ENCODE measurements at places on chromosomes 6 and 20.
A peak's percentile ranks its signal among the peaks of the same experiment; 100 is the strongest.

GRCh38 chr20:57000441-57000968 lies 265.9 kb downstream of the BMP7 start:
- DNase-seq: no peak

- DNase-seq: no peak
These were observed 779 bp upstream of the KCNG1 start for GRCh38 chr20:51023617-51024155.

- no peak for DNase-seq
These were observed 10.2 kb upstream of the KIF16B start for GRCh38 chr20:16583474-16583873.

DNA sequence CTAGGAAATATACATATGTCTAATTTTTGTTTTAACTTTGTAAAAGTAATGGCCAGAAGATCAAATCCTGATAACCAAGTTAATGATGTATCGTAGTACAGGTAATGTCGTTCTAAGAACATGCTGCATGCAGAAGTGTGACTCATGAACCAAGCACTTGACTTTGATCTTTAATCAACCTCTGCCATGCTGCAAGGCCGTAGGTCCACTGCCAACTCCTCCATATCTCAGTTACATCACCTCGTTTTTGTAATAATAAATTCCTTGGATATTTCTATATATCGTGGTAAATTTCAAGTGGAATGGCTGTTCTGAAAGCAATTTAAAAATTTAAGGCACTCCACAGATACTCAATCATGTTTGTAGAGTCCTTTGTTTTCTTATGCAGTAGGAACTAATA lies 771.7 kb downstream of the EPHA7 start:
- no peak for DNase-seq

DNA sequence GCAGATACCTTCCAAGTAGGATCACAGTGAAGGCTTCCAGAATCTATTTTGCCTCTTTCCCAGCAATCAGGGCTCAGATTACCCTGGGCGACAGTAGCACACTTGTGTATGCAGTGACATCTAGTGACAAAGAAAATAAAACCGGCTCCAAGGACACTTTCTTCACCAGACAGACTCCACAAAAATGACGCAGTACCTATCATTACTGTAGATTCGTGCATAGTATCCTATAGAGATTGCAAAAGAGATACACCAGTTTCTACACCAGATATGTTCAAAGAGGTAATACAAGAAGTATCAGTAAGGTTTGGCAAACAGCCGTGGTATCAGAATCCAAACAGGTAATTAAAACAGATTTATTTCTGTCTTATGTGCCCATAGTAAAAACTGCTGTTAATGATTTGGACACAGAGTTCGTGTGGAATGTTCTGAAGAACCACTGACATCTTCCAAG lies 600.4 kb upstream of the JAG1 start:
- no peak for DNase-seq

- DNase-seq: peak; percentile 53
These were observed 63.2 kb downstream of the SLC24A3 start for GRCh38 chr20:19275630-19276071.

DNA sequence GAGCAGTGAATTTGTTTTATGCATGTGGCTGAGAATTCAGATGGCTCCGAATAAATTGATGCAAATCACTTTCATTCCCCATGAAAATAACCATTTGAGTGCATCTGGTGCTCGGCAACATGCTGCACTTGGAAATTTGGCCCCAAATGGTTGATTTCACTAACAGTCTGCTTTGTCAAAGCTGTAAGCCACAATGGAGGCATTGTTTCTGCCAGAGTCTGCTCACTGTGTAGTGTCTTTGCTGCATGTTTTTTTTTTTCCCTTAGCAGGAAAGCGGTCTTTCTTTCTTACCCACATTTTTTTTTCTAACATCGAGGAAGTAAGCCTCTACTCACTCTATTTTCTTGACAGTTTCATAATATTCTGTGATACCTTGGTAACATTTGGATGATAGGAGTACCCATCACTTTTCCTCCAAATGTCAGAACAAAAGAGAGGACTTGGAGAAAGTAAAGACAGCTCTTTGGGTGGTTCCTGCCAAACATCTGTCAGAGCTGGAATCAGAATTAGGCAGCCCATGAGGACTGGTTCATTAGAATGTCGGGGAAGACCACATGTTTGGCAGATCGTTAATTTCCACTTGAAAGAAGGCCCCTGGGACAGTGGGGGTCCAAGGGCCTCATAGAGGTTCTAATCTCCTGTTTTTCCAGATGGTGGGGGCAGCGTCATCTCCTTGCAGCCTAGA lies 149.5 kb downstream of the DOK5 start:
- no peak for DNase-seq

- no peak for DNase-seq
These were observed 43.9 kb upstream of the QKI start for GRCh38 chr6:163370464-163371117.

GRCh38 chr6:3263096-3263495 lies 4.3 kb downstream of the PSMG4 start:
- no peak for DNase-seq

- DNase-seq: no peak
These were observed 2.4 kb downstream of the NUS1 start for GRCh38 chr6:117677553-117678141.

- no peak for DNase-seq
These were observed 99.1 kb downstream of the GJA10 start for GRCh38 chr6:89993411-89993810.

GRCh38 chr6:48747040-48747439 lies 636.0 kb upstream of the PTCHD4 start:
- DNase-seq: no peak

GRCh38 chr6:90703336-90703735 lies 116.5 kb upstream of the MAP3K7 start:
- no peak for DNase-seq

DNA sequence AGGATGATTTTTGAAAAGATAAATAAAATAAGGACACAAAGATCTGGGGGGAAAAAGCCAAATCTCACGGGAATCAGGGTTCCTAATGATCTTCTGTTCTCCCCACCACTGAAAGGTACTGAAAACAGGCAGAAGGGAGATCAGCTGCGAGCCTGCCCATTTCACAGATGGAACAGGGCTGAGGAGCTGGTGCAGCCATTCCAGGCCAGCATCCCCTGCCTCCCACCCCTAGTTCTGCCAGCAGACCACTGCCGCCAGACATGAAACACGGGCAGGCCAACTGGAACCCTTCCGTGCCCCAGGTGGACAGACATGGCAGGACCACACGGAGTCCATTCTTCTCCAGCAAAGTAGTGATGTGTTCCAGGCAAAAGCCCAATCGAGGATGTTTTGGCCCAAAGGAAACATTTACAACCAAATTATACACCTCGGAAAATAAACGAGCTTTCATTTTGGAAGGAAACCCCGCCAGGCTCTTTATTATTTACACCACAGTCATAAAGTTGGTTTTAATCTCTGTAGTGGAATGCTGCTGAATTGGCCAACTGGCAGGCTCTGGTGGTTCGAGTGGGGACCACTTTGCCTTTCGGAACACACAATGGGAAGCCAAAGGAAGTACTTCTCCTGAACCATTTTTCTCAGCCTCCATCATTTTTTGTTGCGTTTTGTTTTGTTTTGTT lies 28.2 kb downstream of the ISM1 start:
- DNase-seq: no peak

- DNase-seq: no peak
These were observed at the start of gene CPXM1 for GRCh38 chr20:2800521-2801285. Gene CPXM1, minus strand, starts transcription at chr20:2800627. Its CDS starts 55 bp downstream, at chr20:2800572.

GRCh38 chr6:74631564-74631963 lies 574.3 kb downstream of the COL12A1 start:
- no peak for DNase-seq

DNA sequence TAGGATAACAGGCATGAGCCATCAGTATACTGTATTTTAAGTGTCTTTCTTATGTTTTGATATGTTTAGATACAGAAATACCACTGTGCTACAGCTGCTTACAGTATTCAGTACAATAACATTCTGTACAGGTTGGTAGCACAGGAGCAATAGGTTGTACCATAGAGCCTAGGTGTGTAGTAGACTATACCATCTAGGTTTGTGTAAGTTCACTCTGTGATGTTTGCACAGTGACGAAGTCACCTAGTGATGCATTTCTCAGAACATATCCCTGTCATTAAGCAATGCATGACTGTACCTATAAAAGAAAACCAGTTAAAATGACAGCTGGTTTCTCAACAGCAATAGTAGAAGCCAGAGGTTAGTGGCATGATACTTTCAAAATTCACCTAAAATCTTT lies 3.0 kb upstream of the ZBTB24 start:
- no peak for DNase-seq
